ENCODE measurements at places on chromosomes 7 and 10. TPM values are rescaled to one million over a fixed set of nuclear protein-coding genes. Genes with fewer than 3 reads are reported as not detected.

- DNase-seq: peak; percentile 45
Observed at GRCh38 chr7:33895025-33895804, 10.1 kb upstream of the BMPER start.

GRCh38 chr7:113207931-113208330 lies 89.6 kb upstream of the SMIM30 start:
- no peak for DNase-seq

DNA sequence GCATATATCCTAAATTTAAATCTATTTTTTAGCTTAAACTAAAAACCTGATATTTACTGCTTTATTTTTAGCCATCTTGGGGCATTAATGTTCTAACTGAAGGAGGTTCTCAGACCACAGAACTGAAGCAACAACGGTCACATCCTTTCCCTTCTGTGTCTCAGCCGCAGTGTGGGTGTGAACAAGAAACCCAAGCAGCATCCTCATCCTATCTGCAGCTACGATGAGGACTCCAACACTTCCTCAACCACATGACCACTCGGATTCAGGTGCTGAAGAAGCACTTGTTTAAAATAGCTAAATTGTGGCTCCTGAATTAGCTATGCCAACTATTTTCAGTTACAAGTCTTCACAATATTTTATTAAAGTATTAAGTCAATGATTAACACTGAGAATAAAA lies 5.3 kb downstream of the ESYT2 start:
- DNase-seq: peak; percentile 52

DNA sequence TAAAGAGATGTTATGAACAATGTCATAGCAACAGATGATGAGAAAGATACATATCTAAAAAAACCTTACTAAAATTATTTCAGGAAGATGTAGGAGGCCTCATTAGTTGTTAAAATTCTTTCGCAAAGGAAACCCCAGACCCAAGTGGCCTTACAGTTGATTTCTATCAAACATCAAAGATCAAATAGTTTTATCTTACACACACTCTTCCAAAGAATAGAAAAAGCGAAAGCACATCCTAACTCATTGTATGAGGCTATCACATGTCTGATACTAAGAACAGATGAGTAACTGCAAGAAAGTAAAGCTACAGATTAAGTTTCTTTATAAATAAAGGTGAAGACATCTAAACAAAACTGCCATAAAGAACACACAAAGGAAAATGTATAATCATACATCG lies 82.9 kb upstream of the GDF10 start:
- DNase-seq: no peak

- DNase-seq: peak; percentile 20
Observed at GRCh38 chr7:44279286-44279685, 46.1 kb downstream of the CAMK2B start.

GRCh38 chr7:34845666-34846361 lies 187.8 kb downstream of the NPSR1 start:
- DNase-seq: no peak

DNA sequence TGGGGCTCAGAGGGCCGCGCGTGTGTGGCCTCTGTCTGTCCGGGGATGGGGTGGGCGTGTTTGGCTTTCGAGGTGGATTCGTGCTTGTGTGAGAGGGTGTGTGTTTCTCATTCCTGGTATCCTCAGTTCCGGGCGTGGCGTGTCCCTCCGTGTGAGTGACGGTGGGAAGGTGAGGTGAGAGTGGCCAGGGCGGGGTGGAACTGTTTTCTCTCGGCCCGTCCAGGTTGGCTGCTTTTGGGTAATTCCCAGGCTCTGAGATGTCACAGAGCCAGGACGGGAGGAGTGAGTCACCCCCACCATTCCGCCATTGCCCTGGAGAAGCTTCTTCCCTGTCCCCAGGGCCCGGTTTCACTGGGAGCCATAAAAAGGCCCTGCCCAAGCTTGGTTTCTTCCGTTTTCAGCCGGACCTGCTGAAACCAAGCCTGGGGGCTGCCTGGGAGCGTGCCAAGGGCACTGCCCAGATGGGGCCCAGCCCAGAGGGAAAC lies 21.3 kb upstream of the CLDN4 start:
- no peak for DNase-seq

DNA sequence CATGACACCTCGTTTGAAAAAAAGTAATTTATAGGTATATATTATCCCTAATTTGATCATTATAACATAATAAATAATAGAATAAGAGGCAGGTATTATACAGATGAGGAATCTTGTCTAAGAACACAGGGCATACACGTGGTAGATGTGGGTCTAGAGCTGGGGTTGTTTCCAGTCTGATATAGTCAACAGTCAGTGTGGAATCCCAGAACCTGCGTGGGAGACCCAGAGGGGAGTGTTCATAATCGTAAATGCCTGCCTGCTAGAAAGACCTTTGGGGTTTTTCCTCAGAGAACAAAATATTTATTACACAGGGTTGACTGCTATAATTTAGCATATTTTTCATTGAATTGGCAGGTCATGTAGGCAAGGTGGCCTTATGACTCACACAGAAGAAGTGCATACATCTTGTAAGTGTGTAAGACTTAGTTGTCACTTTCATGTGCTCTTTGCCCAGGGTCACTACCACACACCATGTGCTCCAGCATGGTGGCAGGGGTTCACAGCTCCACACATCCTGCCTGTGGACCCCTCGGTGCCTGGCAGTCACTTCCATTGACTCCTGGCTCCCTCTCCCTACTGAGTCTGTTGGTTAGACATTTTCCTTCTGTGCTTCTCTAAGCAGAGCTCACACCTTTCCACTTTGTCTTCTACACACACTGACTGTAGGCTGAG lies 94.9 kb upstream of the IKZF1 start:
- no peak for DNase-seq

GRCh38 chr7:134435161-134435920 lies 23.6 kb downstream of the AKR1B1 start:
- no peak for DNase-seq

- DNase-seq: no peak
Observed at GRCh38 chr7:141999058-141999623, 3.5 kb downstream of the MGAM start.

- DNase-seq: no peak
Observed at GRCh38 chr7:16755397-16755796, 1.8 kb downstream of the TSPAN13 start.

- DNase-seq: no peak
Observed at GRCh38 chr7:4279216-4279615, 402.9 kb upstream of the FOXK1 start.

- no peak for DNase-seq
Observed at GRCh38 chr7:53060066-53060465, 24.6 kb downstream of the POM121L12 start.

DNA sequence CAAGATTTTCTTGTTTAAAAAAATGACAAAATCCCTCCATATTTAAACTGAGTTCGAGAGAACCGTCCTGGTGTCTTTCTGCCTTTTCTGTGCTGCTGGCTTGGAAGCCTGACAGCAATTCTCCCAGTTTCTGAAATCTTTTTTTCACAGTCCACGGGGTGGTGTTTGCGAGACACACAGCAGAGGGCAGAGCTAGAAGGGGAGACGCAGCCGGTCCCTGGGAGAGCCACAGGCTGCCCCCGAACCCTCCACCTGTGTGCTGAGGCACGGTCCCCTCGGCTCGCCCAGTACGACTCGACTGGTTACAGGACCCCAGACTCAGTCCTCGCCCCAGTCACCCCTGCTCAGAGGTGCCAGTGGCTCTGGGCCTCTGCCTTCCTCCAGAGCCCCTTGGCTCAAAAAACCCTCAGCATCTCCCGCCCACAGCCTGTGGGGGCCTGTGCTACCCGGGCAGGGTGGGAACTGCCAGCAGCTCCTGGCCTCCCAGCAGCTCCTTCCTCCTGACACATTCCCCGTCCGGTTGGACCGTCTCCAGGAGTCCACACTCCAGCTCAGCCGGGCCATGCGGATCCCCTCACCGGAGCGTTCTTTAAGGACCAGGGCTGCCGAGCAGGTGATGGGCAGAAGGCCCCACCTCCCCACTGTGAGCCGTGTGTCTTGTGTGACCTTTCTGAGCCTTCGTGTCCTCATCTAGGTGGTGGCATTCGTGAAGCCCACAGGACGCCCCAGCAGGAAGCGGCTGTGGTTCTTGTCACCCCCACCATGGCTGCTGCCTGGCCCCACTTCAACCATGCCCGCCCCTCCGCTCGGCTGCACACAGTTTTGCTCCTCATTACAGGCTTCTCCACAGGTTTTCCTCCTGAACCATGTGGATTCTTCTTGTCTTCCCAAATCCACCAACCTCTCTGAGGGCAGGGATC lies 52.3 kb upstream of the EN2 start:
- no peak for DNase-seq

DNA sequence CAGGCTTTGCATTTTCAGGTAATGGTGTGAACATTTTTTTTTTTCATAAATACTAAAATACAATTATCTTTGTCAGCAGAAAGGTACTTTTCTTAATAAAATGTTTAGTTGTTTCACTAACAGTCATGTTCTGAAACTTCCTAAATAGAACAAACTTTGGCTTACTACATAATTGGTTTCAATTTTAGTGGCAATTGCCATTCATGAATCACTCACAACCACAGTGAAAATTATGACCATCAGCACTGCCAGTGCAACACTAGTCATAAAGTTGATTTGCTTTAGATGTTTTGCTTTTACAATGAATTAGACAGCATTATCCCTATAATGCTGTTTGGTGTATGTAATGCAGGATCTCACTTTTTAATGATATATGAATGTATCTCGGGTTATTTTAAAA lies 297.6 kb upstream of the PLXDC2 start:
- no peak for DNase-seq

GRCh38 chr10:614790-615582 lies 74.5 kb downstream of the DIP2C start:
- no peak for DNase-seq

DNA sequence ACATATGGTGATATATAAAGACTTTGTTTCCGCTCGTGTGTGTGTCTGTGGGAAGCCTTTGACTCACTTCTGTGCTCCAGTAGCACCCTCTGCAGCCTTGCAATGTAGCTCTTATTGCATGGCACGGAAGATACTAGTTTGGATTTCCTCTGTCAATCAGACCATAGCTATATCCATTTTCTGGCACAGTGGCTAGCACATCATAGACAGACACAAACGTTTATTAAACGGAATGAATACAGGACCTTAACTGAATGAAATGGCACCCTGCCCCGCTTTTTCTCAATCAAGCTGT lies 124.0 kb upstream of the PTPN20 start:
- no peak for DNase-seq

- DNase-seq: no peak
Observed at GRCh38 chr10:133235932-133236331, 1.7 kb upstream of the VENTX start.

DNA sequence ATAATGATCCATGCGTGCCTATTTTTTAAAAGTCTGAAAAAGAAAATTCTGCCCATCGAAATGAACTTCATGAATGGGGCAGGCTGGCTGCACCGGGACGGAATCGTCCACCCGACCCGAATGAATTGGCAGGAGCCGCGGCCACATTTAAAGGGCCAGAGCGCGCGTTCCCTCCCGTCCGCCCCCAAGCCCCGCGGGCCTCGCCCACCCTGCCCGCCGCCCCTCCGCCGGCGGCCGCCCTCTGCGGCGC lies 319 bp upstream of the GATA3 start:
- no peak for DNase-seq

- no peak for DNase-seq
Observed at GRCh38 chr10:48466611-48467240, 138.1 kb downstream of the ARHGAP22 start.

- no peak for DNase-seq
Observed at GRCh38 chr10:90458571-90458970, 399.3 kb downstream of the HTR7 start.

- DNase-seq: no peak
Observed at GRCh38 chr10:86250399-86250798, 116.2 kb downstream of the GRID1 start.

DNA sequence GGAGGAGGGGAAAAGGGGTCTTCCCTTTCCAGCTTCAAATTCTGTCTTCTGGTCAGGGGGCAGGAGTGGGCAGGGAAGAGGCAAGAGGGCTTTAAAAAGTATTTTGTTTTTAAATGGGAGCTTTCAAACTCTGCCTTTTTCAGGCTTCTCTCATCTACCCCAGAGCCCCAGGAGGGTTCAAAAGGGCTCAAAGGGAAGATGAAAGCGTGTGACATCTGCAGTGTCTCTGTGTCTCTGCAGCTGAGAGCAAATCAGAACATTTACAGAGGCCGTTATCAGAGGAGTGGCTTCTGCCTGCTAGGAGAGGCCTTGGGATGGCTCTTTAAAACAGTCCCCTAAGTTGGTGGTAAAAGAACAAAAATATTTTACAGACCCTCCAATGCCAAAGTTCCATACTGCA lies 30.3 kb downstream of the TRIM8 start:
- DNase-seq: no peak

- no peak for DNase-seq
Observed at GRCh38 chr10:76968483-76968882, 669.1 kb downstream of the KCNMA1 start.

DNA sequence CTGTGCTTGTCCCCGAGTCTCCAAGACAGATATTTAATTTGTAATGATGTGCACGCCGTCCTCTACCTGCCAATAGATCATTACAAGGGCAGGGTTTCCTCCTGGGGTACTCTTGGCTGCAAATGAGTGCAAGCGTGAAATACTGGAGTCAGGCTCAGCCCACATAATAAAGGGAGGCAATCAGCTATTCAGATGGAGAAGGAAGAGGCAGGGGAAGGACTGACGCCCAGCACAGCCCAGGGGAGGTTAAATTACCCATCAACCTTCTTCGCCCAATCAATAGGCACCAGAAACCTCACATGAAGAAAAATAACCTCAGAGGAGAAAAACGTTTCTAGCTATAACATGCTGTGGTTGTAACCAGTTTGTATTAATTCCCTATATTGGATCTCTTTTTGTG lies 544.9 kb upstream of the ADARB2 start:
- no peak for DNase-seq

DNA sequence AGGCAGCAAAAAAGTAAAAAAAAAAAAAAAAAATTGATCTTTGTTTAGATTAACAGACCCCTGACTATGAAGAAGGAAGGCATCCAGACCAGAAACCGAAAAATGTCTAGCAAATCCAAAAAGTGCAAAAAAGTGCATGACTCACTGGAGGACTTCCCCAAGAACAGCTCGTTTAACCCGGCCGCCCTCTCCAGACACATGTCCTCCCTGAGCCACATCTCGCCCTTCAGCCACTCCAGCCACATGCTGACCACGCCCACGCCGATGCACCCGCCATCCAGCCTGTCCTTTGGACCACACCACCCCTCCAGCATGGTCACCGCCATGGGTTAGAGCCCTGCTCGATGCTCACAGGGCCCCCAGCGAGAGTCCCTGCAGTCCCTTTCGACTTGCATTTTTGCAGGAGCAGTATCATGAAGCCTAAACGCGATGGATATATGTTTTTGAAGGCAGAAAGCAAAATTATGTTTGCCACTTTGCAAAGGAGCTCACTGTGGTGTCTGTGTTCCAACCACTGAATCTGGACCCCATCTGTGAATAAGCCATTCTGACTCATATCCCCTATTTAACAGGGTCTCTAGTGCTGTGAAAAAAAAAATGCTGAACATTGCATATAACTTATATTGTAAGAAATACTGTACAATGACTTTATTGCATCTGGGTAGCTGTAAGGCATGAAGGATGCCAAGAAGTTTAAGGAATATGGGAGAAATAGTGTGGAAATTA lies 19.4 kb downstream of the GATA3 start:
- DNase-seq: no peak

GRCh38 chr10:54559498-54559897 lies 241.5 kb downstream of the PCDH15 start:
- DNase-seq: no peak

- no peak for DNase-seq
Observed at GRCh38 chr7:36522453-36523007, 132.9 kb downstream of the ANLN start.

- no peak for DNase-seq
Observed at GRCh38 chr7:100208911-100209408, 10.8 kb upstream of the PVRIG start.

The MYPN gene
- total RNA-seq: not detected

The OPN1SW gene
- total RNA-seq: not detected

The MYL10 gene
- total RNA-seq: not detected

The NYAP1 gene
- total RNA-seq: 0.13 TPM

The TAS2R3 gene
- 0.98 TPM for total RNA-seq
